ENCODE measurements at places on chromosomes 5 and 9.

DNA sequence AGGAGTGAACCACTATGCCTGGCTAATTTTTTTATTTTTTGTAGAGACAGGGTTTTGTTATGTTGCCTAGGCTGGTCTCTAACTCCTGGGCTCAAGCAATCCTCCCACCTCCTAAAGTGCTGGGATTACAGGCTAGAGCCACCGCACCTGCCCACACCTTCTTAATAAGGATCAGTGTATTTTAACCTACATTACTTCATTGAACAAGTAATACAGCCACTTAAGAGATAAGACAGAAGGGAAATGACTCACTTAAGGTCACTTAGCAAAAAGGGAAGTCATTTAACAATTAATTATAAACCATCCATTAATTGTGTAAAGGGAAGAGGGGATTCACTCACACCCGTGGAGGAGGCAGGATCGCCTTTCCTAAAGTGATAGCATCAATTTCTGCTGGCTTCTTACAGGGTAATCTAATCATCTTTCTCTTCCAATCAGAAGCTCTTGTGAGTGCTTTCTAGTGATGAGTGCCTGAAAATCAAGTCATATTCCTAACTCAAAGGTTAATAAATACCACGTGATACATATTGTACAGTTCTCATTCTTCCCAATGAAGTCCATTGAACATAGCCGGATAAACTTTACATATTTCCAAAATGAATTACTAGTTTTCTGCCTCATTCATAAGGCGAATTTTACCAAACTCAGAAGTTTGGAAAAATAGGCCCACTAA lies 3.5 kb downstream of the FBXW11 start:
- DNase-seq, result no peak
- peak overlapping the region; percentile 98 for H3K27ac ChIP-seq
- H3K27me3 ChIP-seq, result no peaks in the 10 kb centered on the region
- peaks cover 23% of the 10 kb centered on the region for H3K4me1 ChIP-seq

- H3K4me3 ChIP-seq, result no peak overlapping the region
- no peaks in the 10 kb centered on the region for H3K36me3 ChIP-seq
- no peak overlapping the region for H3K27ac ChIP-seq
Observed at GRCh38 chr9:133673258-133673655, 37.1 kb downstream of the DBH start.

DNA sequence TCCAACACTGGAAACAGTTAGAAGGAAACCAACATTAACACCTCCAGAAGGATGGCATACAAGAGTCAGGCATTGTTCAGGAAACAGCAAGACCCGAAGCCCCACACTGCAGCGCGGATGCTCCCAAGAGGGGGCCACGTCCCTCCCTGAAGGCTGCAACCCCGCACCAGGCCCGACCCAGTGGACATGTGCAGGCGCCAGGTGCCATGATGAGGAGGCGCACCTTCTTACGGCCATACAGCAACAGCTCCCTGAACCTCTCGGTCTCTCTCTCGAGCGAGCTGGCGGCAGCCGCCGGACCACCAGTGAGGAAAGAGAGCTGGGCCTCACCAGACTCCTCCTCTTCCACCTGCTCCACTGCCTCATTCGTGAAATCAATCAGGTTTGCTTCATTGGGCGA lies 20.2 kb downstream of the SEC16A start:
- H3K27me3 ChIP-seq, result no peaks in the 10 kb centered on the region
- no peaks in the 10 kb centered on the region for H3K4me1 ChIP-seq
- H3K27ac ChIP-seq, result no peak overlapping the region
- H3K4me3 ChIP-seq, result no peak overlapping the region

DNA sequence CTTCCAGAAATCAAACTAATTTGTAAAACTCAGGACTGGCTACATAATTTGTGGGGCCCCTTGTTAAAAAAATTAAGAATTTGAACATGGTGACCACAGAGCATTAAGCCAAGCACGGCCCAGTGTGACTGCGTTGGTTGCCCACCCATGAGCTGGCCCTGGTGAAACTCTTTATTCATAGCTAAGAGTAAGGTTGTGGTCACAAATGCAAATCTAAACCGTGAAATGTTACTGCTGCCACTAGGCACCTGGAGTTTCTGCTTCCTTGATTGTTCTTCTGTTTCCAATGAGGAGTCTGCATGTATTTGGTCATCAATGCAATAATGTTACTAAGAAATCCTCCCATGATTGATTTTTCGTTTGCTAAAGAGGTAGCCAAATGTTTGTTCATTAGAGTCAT lies 4.2 kb downstream of the GCNT1 start:
- H3K27me3 ChIP-seq, result no peaks in the 10 kb centered on the region
- H3K4me3 ChIP-seq, result no peak overlapping the region
- no peak for DNase-seq
- H3K27ac ChIP-seq, result no peak overlapping the region
- no peaks in the 10 kb centered on the region for H3K36me3 ChIP-seq
- H3K4me1 ChIP-seq, result peaks cover 4% of the 10 kb centered on the region

DNA sequence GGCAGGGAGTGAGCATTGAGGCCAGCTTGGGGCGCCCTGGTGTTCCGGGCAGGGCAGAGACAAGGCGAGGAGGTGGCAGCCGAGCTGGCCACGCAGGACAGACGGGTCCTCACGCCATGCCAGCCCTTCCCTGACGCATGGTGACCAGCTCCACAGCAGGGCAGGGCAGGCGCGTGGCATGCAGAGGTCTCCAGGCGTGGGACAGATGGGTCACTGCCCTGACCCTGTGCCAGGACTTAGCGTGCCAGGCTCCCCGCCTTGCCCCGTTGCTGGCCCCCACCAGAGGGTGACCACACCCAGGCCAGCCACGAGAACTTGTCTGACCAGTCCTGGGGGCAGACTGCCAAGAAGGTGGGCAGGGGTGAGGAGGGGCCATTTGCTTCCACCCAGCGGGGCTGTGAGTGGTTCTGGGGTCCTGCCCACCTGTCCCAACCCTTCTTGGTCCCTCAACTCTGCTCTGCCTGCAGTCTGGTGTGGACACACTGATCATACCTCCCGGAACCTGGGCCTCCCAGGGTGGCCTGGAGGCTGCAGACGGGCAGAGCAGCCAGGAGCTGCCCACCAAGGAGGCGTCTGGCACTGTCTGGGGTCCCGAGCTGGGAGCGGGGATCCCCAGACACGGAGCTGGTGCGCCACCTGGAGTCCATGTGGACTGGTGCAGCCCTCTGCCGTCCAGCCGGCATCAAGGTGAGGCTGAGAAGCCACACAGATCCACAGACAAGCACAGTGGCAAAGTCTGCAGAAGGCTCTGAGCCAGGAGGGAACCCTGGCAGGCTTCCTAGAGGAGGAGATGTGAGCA lies at the start of gene RNF224:
TSS of gene RNF224 (plus strand) at position 449 of the 799 bp plus-strand sequence. CDS start 834 bp downstream, outside the sequence.
- no peak within 1 kb of the TSS for H3K4me3 ChIP-seq
- H3K4me1 ChIP-seq, result peaks cover 56% of the 10 kb centered on the region
- H3K36me3 ChIP-seq, result no peaks in the 10 kb centered on the region
- no peaks in the 10 kb centered on the region for H3K27me3 ChIP-seq
- peak within 1 kb of the TSS; percentile 46 for H3K27ac ChIP-seq

GRCh38 chr9:11158676-11159075 lies 545.9 kb upstream of the PTPRD start:
- no peaks in the 10 kb centered on the region for H3K4me1 ChIP-seq
- no peak overlapping the region for H3K4me3 ChIP-seq
- no peak overlapping the region for H3K27ac ChIP-seq
- DNase-seq, result no peak

- no peaks in the 10 kb centered on the region for H3K27me3 ChIP-seq
- H3K4me1 ChIP-seq, result no peaks in the 10 kb centered on the region
- no peak for DNase-seq
- H3K27ac ChIP-seq, result no peak overlapping the region
- no peaks in the 10 kb centered on the region for H3K36me3 ChIP-seq
- no peak overlapping the region for H3K4me3 ChIP-seq
Observed at GRCh38 chr9:79976257-79977073, 404.7 kb downstream of the TLE4 start.

- no peak overlapping the region for H3K4me3 ChIP-seq
- H3K27me3 ChIP-seq, result peaks cover 5% of the 10 kb centered on the region
- H3K4me1 ChIP-seq, result peaks cover 67% of the 10 kb centered on the region
- H3K36me3 ChIP-seq, result no peaks in the 10 kb centered on the region
Observed at GRCh38 chr5:150161242-150162141, 5.1 kb upstream of the CDX1 start.

DNA sequence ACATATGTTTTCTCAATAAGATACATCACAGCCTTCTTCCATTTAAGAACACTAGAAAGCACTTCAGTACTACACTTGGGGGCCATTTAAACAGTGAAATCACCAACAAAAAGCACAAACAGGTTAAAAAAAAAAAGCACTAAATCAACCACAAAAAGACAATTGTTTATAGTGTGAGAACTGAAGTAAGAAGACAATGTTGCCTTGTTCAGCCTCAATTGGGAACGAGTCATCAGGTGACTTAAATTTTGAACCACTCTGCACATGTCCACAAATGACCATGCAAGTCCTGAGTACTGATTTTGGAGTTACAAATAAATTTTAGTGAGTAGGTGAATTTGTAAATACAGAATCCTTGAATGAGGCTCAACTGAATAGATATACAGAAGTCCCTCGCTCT lies 37.2 kb upstream of the HNRNPA0 start:
- H3K27me3 ChIP-seq, result no peaks in the 10 kb centered on the region
- H3K4me3 ChIP-seq, result no peak overlapping the region
- H3K4me1 ChIP-seq, result peaks cover 3% of the 10 kb centered on the region

GRCh38 chr5:139383275-139383992 lies at the start of gene SLC23A1:
SLC23A1 (minus strand) TSS chr5:139383297; CDS start chr5:139383253, 44 bp downstream.
- DNase-seq, result peak; percentile 64
- H3K27ac ChIP-seq, result peak within 1 kb of the TSS; percentile 65

DNA sequence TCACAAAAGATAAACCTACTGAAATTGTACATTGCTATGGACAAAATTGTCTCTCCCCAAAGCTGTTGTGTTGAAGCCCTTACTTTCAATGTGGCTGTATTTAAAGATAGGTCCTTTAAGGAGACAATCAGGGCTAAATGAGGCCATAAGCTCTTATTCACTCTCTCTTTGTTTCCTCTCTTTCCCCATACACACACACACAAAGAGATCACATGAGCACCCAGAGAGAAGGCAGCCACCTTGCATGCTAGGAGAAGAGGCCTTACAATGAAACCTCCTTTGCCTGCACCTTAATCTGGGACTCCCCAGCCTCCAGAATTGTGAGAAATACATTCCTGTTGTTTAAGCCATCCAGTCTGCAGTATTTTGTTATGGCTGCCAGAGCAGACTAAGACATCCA lies 1295.6 kb upstream of the CDH6 start:
- H3K27me3 ChIP-seq, result no peaks in the 10 kb centered on the region
- H3K4me3 ChIP-seq, result no peak overlapping the region
- H3K4me1 ChIP-seq, result no peaks in the 10 kb centered on the region
- no peaks in the 10 kb centered on the region for H3K36me3 ChIP-seq

- H3K36me3 ChIP-seq, result no peaks in the 10 kb centered on the region
- no peak overlapping the region for H3K4me3 ChIP-seq
- DNase-seq, result no peak
Observed at GRCh38 chr5:147687118-147687517, 95.4 kb downstream of the JAKMIP2 start.

- peaks cover 6% of the 10 kb centered on the region for H3K4me1 ChIP-seq
- H3K4me3 ChIP-seq, result no peak overlapping the region
- no peak overlapping the region for H3K27ac ChIP-seq
- no peak for DNase-seq
Observed at GRCh38 chr5:79241535-79241979, 5.6 kb downstream of the JMY start.

GRCh38 chr5:122192497-122193496 lies 63.5 kb downstream of the ZNF474 start:
- H3K27me3 ChIP-seq, result no peaks in the 10 kb centered on the region
- H3K4me1 ChIP-seq, result no peaks in the 10 kb centered on the region
- peak; percentile 85 for DNase-seq
- H3K36me3 ChIP-seq, result no peaks in the 10 kb centered on the region
- no peak overlapping the region for H3K27ac ChIP-seq
- H3K4me3 ChIP-seq, result no peak overlapping the region

DNA sequence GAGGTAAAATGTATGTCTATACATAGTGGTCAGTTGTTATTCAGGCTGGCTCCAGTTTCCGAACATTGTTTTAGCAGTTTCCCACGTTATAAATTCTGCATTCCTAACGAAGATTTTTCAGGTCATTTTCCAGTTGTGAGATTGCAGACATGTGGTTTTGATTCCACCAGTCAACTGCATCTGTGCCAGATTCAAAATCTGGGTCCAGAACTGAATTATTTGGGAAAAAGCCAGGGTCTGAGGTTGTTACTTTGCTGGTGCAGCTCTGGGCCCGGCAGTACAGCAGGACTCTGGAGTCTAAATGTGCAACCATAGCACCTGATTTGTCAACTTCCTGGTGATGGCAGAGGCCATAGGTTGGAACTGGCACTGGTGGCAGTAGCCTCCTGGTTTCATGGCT lies 105.7 kb upstream of the MEGF10 start:
- H3K4me1 ChIP-seq, result no peaks in the 10 kb centered on the region
- H3K27me3 ChIP-seq, result no peaks in the 10 kb centered on the region
- no peak overlapping the region for H3K27ac ChIP-seq
- H3K36me3 ChIP-seq, result no peaks in the 10 kb centered on the region
- no peak for DNase-seq
- no peak overlapping the region for H3K4me3 ChIP-seq

GRCh38 chr9:132077881-132078698 lies 1.6 kb downstream of the MED27 start:
- peak overlapping the region; percentile 88 for H3K4me3 ChIP-seq
- no peak overlapping the region for H3K27ac ChIP-seq
- DNase-seq, result no peak
- no peaks in the 10 kb centered on the region for H3K36me3 ChIP-seq
- no peaks in the 10 kb centered on the region for H3K27me3 ChIP-seq

- no peak overlapping the region for H3K4me3 ChIP-seq
- no peaks in the 10 kb centered on the region for H3K4me1 ChIP-seq
- no peak overlapping the region for H3K27ac ChIP-seq
Observed at GRCh38 chr5:94705427-94705826, 87.0 kb downstream of the SLF1 start.

- no peaks in the 10 kb centered on the region for H3K27me3 ChIP-seq
- peak within 1 kb of the TSS; percentile 94 for H3K4me3 ChIP-seq
Observed at GRCh38 chr9:133335924-133336811, at the start of gene SURF6. SURF6 (minus strand) TSS chr9:133336188; CDS start chr9:133336132, 56 bp downstream.

- no peak overlapping the region for H3K4me3 ChIP-seq
- no peak for DNase-seq
- no peak overlapping the region for H3K27ac ChIP-seq
- H3K4me1 ChIP-seq, result peaks cover 6% of the 10 kb centered on the region
- no peaks in the 10 kb centered on the region for H3K36me3 ChIP-seq
Observed at GRCh38 chr9:129814432-129815223, 9.3 kb downstream of the TOR1A start.

- no peaks in the 10 kb centered on the region for H3K36me3 ChIP-seq
- DNase-seq, result peak; percentile 32
- H3K4me3 ChIP-seq, result no peak overlapping the region
- no peaks in the 10 kb centered on the region for H3K27me3 ChIP-seq
- peaks cover 27% of the 10 kb centered on the region for H3K4me1 ChIP-seq
Observed at GRCh38 chr5:59583810-59584562, 309.5 kb downstream of the PDE4D start.

GRCh38 chr9:94922691-94923107 lies 196.2 kb downstream of the AOPEP start:
- H3K27me3 ChIP-seq, result no peaks in the 10 kb centered on the region
- H3K4me3 ChIP-seq, result no peak overlapping the region
- DNase-seq, result no peak
- no peaks in the 10 kb centered on the region for H3K36me3 ChIP-seq

GRCh38 chr9:14004110-14004509 lies 309.8 kb downstream of the NFIB start:
- H3K4me1 ChIP-seq, result no peaks in the 10 kb centered on the region
- H3K4me3 ChIP-seq, result no peak overlapping the region
- no peaks in the 10 kb centered on the region for H3K36me3 ChIP-seq
- H3K27me3 ChIP-seq, result no peaks in the 10 kb centered on the region

GRCh38 chr5:66273121-66273520 lies 129.0 kb downstream of the SREK1 start:
- no peak overlapping the region for H3K4me3 ChIP-seq
- no peak for DNase-seq
- H3K27ac ChIP-seq, result no peak overlapping the region
- no peaks in the 10 kb centered on the region for H3K4me1 ChIP-seq

GRCh38 chr9:98736226-98736625 lies 27.5 kb upstream of the GABBR2 start:
- DNase-seq, result no peak
- H3K36me3 ChIP-seq, result no peaks in the 10 kb centered on the region
- H3K4me1 ChIP-seq, result no peaks in the 10 kb centered on the region
- no peak overlapping the region for H3K4me3 ChIP-seq
- no peaks in the 10 kb centered on the region for H3K27me3 ChIP-seq
